ENCODE measurements at places on chromosomes 5 and 9.

DNA sequence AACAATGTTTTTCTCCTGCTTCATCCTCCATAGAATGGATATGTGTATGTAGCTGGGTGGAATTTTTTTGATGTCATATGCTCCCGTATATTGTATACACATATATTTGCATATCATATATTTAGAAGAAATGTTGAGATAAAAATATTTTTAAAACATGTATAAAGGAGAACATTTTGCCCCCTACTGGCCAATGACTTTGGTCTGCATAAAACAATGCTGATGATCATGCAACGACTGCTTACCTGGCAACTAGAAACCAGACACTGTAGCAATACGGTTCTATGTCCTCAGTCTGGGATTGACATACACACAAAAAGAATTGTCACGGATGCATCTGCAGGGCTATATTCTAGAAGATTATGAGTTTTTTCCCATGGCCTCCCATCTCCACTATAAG lies 503.6 kb downstream of the ELAVL2 start:
- no peak for DNase-seq

DNA sequence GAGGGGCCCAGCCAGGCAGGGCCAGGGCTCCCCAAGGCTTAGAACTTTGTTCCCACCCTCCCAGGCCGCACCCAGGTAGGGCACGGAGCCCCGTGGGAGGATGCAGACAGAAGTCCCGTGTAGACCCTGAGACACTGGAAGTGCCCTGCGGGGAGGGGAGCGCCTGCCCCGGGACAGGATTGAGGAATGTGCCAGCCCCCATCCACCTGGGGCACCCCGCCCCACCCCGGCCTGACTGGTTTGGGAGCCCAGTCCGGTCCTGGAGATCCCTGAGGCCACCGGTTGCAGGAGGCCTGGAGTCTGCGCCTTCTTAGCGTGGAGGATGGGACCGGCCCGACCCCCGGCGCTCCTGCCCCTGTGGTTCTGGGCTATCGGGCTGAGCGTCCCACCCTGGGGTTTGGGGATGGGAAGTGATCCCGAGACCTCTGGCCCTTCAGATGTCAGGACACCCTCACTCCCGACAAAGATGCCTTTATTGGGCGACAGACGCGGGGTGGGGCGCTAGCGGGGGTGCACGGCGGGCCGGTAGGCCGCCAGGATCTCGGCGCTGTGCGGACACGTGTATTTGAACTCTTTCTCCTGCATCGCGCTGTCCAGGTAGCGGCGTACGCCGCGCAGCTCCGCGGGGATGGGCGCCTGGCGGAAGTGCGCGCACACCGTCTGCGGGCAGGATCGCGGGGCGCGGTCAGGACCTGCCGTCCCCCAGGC lies 2.0 kb downstream of the CLIC3 start:
- DNase-seq: no peak

DNA sequence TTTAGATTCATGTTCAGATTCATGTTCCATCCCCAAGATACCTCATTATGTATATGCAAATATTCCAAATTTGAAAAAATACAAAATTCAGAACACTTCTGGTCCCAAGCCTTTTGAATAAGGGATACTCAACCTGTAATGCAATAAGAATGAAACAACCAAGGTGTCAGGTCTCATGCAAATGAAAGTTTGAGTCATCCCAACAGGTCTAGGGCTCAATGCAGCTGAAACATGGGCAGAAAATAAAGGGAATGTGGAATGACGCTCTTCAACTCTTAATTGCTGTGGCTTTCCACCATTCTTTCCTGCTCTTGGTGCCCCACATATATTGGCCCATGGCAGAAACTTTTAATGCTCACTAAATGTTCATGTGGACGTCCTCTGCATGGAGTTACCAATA lies 107.3 kb upstream of the DAPK1 start:
- DNase-seq: no peak

DNA sequence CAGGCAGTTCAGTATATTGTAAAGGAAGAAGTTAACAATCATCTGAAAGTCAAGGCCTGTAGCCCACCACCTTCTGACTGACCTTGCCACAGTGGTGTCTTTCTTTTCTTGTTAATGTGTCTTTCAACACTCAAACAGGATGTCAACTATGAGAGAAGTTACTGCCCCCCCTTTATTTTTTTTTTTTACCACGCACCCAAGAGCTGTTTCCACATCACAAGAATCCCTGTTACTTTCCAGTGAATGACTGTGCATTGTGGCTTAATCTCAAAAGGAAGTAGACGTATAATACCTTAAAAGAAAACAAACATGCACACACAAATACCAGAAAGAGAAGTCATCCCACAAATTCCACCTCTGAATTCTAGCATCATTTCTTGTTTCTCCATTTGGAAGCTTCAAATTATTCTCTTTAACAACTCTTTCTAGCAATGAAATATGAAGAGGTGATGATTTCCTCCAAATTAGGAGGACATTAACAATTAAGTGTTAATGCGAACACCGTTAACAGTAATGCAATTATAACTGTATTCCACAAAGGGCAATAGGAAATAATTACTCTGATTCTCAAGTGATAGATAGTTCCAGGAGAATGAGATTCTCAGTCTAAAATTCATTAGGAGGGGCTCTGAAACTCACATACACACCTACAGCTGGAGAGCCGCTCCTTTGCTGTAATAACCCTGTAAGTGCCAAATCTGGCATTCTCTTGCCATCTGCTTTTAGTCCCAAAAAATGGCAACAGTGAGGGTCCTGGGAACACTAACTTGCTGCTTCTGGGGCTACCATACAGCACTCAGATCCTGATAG lies 201.0 kb downstream of the EFNA5 start:
- DNase-seq: no peak

DNA sequence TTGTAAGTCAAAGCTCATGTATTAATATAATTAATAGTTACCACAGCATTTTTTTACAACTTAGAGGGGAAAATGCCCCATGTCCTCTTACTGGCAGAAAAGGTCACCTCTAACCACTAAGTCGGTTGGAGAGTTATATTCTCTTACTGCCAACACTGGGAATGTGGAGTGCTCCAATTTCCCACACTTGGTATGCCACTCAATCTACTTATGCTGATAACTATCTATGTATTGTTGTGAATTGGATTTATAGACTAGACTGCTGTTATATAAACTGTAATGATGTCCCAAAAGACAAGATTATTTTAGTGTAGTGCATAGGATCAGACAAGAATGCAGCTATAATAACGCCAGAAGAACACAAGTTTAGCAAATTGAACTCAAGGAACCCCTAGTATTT lies 2385.2 kb upstream of the C9orf72 start:
- DNase-seq: no peak

- DNase-seq: no peak
Observed at GRCh38 chr9:134267881-134268724, 58.2 kb upstream of the RXRA start.

- no peak for DNase-seq
Observed at GRCh38 chr9:90114641-90115425, 510.0 kb downstream of the GADD45G start.

DNA sequence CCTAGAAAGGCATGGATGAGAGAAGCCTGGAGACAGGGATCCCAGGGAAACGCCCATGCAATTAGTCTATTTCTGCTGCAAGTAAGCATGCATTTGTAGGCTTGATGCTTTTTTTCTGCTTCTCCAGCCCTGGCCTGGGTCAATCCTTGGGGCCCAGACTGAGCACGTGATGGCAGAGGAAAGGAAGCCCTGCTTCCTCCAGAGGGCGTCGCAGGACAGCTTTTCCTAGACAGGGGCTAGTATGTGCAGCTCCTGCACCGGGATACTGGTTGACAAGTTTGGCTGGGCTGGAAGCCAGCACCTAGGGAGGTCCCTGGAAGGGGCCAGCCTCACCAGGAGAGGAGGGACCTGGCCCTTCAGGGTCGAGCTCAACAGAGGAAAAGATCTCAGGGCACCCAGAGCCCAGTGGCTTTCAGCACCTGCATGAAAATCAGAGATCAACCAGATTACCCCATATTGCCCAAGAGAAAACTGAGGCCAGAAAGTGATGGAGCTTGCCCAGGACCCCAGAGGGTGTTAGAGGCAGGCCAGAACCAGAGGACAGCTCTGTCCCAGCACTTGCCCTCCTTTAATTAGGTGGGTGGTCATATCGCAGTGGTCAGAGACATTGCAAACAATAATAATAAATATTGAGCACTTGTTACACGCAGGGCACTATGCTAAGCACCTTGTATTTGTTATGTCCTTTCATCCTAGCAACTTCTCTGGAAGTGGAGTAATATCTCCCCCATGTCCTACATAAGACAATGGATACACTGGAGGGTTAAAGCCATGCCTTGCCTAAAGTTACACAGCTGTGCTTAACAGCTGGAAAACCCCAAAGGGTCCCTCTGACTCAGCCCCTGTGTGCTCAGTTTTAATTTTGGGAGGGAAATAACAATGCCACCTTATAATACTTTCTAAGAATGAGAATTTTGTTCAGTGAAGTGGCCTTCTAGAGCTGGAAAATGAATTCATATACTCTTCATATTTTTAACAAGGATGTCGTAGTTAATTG lies 67.1 kb downstream of the KLF4 start:
- no peak for DNase-seq

- no peak for DNase-seq
Observed at GRCh38 chr9:113979343-113980127, 98.6 kb downstream of the AMBP start.

DNA sequence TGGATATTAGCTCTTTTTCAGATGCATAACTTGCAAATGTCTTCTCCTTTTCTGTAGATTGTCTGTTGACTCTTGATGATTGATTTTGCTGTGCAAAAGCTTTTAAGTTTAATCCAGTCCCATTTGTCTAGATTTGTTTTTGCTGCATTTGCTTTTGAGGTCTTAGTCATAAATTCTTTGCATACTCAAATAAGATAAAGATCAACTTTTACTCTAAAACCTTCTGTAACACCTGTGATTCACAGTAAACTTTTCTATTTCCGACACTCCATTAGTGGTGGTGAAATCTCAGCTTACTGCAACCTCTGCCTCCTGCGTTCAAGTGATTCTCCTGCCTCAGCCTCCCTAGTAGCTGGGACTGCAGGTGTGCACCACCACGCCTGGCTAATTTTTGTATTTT lies 239.0 kb upstream of the ST8SIA4 start:
- DNase-seq: no peak

DNA sequence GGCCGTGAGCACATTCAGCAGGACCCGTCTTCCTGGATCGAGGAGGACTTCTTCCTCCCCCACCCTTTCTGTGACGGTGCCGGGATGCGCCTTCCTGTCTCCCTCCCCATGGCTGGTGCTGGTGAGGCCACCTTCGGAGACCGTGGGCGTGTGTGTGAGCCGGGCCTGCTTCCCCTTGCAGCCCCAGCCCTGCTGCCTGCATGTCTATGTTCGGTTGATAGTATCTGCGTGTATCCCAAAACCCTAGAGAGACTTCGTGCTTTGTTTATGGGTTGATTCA lies 12.8 kb downstream of the CEP72 start:
- DNase-seq: no peak

- no peak for DNase-seq
Observed at GRCh38 chr9:95126739-95127138, 190.8 kb downstream of the FANCC start.

- no peak for DNase-seq
Observed at GRCh38 chr5:143354025-143354424, 49.5 kb downstream of the NR3C1 start.

DNA sequence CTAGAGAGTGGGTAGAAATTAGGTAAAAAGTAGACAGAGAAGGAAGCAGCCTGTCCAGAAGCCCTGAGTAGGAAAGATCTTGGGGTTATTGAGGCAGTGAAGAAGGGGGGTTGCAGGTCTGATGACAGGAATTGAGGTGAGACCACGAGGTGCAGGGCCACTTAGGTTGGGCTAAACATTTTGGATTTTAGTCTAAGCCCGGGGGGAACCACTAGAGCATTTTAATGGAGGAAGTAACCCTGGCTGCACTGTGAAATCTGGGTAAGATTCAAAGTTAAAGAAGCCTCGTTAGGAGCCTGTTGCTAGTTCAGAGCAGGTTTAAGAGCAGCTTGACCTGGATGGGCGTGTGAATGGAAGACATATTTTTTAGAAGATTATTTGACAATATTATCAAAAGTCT lies 38.3 kb downstream of the MAP3K1 start:
- DNase-seq: no peak

- DNase-seq: no peak
Observed at GRCh38 chr9:111231801-111232580, 98.0 kb downstream of the OR2K2 start.

- no peak for DNase-seq
Observed at GRCh38 chr9:68970151-68970550, 43.8 kb downstream of the PRKACG start.

GRCh38 chr5:143413958-143414669 lies 10.6 kb upstream of the NR3C1 start:
- DNase-seq: no peak

- DNase-seq: no peak
Observed at GRCh38 chr9:89837162-89837933, 232.5 kb downstream of the GADD45G start.

GRCh38 chr5:135140446-135141204 lies 106.6 kb upstream of the PITX1 start:
- no peak for DNase-seq

GRCh38 chr9:20551835-20552234 lies 70.5 kb downstream of the MLLT3 start:
- no peak for DNase-seq

DNA sequence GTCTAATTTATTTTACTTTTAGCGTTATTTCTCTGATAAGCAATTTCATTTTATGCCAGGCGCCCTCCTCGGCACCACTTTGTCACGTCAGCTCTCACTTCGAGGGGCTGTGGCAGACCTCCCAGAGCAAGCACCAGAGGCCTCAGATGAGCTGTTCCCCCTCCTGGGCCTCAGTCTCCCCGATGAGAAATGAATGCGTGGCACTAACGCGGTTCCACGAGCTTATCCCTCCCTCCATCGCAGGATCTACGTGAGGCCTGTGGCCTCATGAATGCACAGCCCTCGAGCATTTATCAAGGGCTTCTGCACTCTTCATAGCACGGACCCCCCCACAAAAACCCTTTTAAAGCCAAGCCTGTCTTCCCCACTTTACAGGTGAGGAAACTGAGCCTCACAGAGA lies 205.2 kb downstream of the CDK5RAP2 start:
- no peak for DNase-seq

GRCh38 chr5:83204651-83205050 lies 127.3 kb downstream of the XRCC4 start:
- DNase-seq: no peak

DNA sequence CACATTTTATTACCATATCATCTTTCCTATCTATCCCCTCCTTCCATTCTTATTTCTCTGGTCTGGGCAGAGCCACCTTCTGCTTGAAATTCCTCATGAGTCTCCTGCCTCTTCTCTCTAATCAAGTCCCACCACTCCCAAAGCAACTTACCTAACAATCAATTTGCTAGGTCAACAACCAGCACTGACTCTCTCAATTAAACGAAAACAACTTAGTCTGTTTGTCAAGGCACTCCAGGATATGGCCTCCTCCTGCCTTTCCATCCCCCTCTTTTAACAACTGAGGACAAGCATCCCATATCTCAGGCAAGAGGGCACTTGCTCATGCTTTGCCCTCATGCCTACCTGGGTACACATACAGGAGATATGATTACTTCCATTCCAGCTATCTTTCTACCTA lies 47.4 kb downstream of the HCN1 start:
- no peak for DNase-seq

- no peak for DNase-seq
Observed at GRCh38 chr5:78243639-78244038, 50.9 kb downstream of the AP3B1 start.

Data from CMK (cell line).